ENCODE measurements at places on chromosomes 13 and 19.
A peak's percentile ranks its signal among the peaks of the same experiment; 100 is the strongest.

GRCh38 chr13:51047434-51048165, 63.5 kb downstream of the C13orf42 start:
- DNase-seq, result no peak

GRCh38 chr19:35719402-35720162, 1.8 kb downstream of the KMT2B start:
- DNase-seq, result no peak

DNA sequence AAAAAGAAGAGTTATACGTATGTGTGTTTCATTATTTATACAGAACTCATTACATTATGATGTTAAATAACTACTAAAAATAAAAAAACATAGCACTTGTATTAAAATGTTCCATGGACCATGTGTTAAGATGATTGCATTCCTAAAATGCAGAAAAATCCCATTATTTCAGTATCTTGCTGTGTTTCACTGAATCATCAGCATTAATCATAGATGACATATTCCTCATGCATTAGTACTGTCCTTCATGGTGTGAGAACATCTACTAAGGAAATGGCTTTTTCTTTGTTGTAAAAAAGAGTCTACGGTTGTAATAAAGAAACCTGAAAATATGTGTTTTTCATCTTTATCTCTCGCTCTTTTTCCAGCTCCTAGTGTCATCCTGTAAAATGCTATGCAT, 416.5 kb downstream of the FGF14 start:
- no peak for DNase-seq

DNA sequence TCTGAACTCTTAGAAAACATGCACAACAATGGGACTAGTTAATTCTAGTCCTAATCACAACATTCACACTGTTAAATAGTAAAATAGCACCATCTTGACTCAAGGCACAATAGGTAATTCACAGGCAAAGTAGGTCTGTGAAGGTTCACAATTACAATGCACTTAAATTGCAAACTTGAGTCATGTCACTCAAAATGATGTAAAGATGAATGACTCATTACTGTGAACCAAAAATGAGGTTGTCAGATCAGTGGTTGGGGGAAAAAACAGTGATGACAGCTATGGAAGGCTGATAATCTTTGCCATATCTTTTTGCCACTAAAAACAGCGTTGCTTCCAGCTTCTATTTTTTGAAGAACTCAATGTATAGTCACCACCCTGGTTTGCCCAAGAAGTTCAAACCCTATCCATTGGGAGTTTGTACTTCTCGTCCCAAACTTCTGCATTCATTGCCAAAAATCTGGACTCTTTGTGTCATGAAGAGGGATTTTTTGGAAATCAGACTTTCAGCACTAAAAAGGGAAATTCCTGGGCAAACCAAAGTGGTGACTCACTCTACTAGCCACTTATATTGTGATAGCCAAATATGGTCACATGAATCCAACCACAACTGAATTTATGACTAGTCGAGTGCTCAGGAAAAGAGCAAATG, 200.9 kb upstream of the TMTC4 start:
- no peak for DNase-seq

- DNase-seq, result no peak
These were observed 57.8 kb upstream of the C13orf46 start for GRCh38 chr13:114031631-114032030.

GRCh38 chr19:33324628-33325027, 22.3 kb upstream of the CEBPA start:
- DNase-seq, result no peak

GRCh38 chr19:17101686-17102628, 26.4 kb downstream of the MYO9B start:
- no peak for DNase-seq

DNA sequence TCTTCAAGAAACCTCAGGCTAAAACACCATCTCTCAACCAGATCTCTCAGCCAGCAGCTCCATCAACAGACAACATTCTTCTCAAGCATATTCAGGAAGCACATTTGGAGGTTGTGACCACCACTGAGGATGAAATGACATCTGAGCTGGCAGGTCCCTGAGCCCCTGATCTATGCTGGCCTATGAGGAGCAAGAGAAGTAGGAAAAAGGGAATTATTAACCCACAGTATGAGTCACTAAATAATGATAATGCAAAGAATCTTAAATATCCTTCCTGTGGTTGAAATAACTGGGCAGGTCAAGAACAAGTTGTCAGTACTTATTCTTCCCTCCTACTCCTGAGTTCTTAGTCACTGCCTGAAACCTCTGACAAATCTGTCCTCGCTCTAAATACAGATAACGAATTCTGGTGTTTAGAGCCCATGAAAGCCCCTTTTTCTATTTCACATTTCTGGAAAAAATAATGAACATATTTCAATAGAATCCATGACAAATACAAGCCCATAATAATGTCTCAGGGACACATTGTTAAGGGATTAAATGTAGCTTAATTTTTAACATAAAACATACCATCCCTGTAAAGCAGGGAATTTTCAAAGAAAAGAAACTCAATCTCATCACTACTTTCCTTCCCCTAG, 225.8 kb upstream of the IRS2 start:
- no peak for DNase-seq

DNA sequence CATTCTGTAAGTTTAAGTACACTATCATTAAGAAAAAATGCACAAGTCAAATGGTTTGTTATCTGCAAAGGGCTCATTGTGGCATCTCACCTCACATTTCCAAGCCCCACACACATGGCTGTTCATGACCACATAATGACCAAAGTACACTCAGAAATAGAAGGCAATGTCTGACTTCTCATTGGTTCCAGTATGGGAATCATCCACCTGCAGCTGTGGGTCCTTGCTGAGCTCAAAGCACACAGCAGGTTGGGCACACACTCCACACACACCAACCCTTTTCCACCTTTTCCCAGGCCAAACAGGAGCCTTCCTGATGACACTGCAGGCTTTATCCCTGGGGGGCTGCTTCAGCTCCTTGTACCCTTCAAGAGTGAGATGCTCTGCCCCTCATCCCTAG, 11.8 kb downstream of the CLC start:
- no peak for DNase-seq

DNA sequence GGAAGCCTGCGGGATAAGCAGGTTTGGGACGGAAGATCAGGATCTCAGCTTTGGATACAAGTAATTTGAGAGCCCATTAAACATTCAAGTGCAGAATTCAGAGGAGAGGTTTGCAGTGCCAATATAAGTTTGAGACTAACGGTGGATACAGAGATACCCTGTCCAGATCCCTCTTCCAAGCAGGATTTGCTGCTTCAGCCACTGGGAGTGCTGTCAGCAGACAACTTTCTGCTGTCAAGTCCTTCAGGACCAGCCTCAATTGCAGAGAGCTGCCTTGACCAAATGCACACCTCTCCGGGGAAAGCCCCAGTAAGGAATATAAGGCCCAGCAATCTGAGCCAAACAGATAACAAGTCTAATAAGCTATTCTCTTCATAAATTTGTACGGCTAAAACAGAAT, 46.1 kb upstream of the ZNF780A start:
- DNase-seq, result no peak

GRCh38 chr19:30731591-30731990, 359.4 kb downstream of the ZNF536 start:
- DNase-seq, result no peak

- DNase-seq, result no peak
These were observed 281.6 kb downstream of the ZNF536 start for GRCh38 chr19:30653646-30654386.

DNA sequence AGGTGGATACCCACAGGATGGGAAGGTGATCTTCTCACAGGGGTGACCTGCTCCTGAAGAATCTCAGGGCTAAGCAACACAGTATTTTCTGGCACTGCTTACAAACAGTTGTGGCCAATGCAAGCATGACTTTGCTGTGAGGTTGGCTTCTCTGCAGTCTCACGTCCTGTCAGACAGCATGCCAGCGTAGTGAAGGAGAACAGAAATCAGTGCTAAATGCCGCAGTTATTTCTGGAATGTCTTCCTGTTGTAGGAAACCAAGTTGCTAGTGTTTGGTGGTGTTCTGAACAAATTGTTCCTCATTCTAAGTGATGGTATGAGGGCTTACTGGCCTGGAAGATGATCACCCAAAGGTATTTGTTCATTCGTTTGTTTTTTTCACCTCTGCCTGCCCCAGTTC, 320.1 kb downstream of the MTUS2 start:
- DNase-seq, result peak; percentile 6

DNA sequence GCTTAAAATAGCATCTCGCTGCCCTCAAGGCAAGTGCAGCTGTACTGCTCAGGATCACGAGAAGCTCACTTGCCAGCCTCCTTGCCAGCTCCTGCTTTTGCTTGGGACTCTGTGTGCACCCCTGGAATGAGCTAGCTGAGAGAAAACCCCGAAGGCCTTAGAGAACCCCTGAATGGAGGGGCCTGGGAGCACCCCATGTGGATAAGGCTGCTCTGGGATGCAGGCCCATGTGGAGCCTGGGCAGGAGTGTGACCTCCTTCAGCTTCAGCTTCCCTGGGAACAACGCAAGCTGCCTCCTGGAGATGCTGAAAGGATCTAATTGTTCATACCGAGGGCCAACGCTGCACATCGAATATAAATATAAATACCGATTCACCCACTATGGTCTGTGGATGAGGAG, 109.2 kb downstream of the HSPH1 start:
- no peak for DNase-seq

- no peak for DNase-seq
These were observed 14.5 kb upstream of the TNFAIP8L1 start for GRCh38 chr19:4624733-4625362.

DNA sequence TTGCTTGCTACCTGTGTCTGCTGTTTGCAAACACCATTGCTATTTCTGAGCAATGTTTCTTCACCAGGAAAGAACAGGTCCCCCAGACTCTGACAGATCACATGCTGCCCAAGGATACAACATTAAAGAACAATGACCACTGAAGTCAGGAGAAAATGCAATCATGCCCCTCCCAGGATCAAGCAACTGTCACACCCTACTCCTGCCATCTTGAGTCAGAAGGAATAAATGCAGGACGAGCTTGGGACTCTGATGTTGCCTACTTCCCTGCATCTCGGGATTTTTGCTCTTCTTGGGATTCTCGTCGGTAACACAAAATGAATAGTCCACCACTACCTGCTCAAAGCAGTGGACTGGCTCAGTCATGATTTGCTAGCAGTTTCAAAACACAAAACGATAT, 490.6 kb downstream of the COG6 start:
- DNase-seq, result no peak

DNA sequence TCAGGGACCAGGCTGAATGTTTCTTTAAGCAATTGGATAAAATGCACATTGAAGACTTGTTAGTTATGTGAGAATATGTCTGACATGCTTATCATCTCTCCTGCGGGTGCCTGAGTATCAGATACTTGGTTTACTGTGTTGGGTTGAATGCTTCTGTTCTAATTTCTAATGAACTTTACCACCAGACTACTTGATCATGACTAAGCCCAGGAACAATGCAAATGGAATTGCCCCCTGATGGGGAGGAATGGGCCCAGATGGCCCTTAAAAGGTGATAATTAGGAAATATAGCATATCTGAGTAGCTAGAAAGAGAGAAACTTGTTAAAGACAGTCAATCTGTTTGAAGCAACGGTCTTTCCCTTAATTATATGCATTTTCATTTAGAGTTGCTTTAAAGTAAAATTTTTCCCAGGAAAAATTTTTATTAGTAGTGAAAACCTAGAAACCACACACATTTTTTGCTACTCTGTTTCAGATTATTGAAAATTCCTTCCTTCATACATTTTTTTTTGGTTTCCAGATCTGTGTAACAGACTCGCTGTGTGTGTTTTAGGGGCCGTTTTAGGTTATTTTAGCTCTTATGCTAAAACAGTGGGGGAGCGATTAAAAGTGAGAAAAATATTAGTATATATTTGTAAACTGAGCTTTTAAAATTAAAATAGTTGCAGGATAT, 186.6 kb downstream of the TM9SF2 start:
- no peak for DNase-seq

- no peak for DNase-seq
These were observed 147.0 kb upstream of the RNF113B start for GRCh38 chr13:98324105-98324504.

DNA sequence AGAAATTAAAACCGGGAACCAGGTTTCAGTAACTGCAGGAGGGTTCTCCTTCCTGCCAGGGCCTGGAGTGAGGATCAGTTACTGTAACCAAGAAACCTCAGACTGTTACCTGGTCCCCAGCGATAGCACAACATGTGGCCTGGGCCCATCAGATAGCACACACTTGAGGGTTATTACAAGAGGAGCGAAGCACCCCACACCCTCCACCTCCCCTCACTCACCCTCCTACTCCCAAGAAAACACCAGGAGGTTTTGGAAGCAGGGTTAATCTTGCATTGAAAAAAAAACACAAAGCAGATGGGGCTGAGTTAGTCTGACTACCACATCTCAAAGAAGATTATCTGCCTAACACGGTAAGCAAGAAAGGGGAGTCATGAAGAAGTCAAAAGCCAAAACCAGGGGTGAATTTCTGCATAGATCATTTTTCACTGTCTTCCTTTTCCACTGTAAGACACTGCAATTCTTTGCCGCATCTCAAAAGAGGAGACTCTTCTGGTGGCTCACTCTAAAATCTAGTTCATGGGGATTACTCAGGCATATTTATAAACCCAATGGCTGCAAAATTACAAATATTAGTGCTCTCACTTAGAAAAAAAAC, 75.9 kb upstream of the DOCK9 start:
- no peak for DNase-seq

DNA sequence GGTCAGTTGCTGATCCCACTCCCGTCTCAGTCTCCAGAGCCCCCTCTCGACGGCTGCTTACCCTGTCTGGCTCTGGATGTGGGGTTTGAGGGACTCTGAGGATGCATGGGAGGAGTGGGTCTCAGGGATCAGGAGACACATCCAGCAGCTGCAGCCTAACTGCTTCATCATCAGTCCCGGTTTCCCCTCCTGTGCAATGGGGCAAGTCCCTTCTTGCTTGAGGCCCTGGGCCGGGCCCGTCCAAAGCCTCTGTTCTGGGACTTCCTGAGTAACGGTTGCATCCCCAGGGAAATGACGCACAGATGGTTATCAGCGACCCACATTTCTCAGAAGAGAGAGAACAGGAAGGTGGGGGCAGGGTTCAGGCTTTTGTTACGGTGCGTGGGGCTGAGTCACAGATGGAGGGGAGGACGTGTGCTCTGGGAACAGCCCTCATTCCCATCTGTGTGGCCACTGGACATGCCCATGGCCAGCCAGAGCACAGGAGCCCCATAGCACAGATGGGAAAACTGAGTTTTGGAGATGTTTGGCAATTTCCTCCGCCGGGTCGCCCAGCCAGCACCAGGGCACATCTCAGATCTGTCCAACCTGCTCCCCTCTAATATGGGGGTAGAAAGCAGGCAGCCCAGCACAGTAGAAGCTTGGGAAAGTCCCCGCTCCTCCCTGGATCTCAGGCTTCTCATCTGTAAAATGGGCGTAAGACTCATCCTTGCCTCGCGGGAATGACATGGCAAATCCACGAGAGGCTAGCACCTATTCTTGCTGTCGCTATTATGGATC, 19.3 kb downstream of the GNA15 start:
- peak; percentile 29 for DNase-seq
